ENCODE measurements at places on chromosomes 4 and X.

DNA sequence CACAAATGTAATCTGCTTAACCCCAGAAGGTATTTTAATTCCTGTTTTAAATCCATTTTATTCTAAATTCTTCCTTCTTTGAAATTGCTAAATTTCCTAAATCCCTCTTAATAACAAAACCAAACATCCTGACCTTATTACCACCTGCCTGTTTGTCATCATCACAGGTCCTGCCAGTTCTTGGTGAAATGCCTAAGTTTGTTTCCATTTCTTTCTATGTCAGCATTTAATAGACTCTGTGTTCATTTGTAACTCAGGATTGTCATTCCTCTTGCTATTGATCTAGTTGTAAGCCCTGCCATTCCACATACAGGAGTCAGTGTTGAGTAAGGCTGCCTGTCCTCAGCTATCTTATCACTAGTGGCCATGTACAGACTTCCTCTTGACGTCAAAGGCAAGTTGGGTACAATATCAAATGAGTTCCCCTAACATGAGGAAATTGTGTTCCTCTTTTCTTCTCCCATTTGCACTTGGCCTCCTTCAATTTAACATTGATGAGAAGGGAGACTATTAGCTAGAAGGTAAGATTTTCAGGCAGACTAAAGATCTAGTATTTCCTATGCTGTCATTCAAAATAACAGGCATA lies 440.1 kb downstream of the AFF2 start:
- no peak for DNase-seq

DNA sequence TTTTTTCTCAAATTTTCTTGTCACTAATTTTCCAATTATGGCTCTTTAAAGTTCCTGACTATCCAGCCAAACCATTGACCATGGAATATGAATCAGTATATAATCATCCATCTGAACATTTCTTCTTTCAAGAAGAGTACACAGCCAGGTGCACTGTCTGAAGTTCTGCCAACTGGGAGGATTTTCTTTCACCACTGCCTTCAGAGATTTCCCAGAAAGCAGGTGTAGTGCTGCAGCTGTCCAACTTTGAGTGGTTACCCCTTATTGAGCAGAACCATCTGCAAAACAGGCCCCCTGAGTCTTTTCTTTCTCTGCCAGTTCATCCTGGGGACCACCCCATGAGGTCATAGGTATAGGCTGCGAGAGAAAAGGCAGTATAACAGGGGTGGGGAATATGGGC lies 1213.2 kb downstream of the RAPGEF2 start:
- DNase-seq: no peak

GRCh38 chrX:13287816-13288215 lies 32.0 kb downstream of the ATXN3L start:
- peak; percentile 84 for DNase-seq

- peak; percentile 5 for DNase-seq
These were observed 102.5 kb downstream of the CFAP299 start for GRCh38 chr4:80438016-80438415.

GRCh38 chrX:140292961-140293360 lies 211.9 kb downstream of the SOX3 start:
- no peak for DNase-seq

- no peak for DNase-seq
These were observed 198.1 kb upstream of the NPY2R start for GRCh38 chr4:155010376-155010775.

Data from fibroblast of skin of back (primary cell).